ENCODE measurements at places on chromosomes 6 and 20.
A peak's percentile ranks its signal among the peaks of the same experiment; 100 is the strongest.

DNA sequence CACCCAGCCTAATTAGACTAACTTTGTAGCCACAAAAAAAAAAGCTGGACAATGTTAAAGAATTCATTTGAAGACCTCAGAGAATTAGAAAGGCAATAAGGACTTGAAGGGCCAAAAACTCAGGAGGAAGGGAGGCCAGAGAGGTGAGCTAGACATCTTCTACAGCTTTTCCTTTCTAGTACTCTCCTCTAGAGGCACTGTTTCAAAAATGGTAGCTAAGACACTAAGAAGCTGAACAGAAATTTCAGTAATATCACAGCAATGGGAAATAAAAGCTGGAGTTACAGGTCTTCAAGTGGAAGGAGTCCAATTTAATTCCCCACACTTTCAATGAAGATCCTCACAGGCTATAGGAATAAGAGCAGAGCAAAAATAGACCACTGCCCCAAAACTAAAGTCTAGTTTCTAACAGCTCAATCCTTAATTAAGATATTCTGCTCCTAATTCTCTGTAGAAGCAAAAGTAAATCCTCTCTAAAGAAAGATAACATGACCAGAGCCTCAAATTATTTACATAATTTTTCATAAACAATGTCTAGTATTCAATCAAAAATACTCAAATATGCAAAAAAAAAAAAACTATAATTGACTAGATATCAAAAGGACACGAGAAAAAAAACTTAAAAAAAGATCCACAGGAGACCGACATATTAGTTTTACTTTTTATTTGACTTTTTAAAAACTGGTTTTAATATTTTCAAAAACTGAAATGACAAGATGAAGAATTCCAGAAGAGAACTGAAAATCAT is 63.7 kb downstream of the RNGTT start:
- no peak for DNase-seq

DNA sequence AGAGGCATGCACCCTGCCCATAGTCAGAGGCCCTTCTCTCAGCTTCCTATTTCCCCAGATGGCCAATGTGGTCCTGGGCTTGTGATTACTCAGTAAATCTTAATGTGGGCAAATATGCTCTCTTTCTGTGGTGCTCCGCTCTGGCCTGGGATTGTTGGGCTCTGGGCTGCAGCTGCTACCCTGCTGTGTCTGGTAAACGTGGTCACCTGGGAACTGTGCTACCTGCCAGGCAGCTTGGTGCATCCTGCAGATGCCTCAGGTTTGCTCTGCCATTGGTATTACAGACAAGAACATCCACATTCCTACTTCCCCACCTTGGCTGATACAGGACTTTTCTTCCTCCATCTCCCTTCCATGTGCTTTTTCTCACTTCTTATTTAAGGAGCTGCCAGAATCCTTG is 611.5 kb upstream of the IMPG1 start:
- DNase-seq: no peak

DNA sequence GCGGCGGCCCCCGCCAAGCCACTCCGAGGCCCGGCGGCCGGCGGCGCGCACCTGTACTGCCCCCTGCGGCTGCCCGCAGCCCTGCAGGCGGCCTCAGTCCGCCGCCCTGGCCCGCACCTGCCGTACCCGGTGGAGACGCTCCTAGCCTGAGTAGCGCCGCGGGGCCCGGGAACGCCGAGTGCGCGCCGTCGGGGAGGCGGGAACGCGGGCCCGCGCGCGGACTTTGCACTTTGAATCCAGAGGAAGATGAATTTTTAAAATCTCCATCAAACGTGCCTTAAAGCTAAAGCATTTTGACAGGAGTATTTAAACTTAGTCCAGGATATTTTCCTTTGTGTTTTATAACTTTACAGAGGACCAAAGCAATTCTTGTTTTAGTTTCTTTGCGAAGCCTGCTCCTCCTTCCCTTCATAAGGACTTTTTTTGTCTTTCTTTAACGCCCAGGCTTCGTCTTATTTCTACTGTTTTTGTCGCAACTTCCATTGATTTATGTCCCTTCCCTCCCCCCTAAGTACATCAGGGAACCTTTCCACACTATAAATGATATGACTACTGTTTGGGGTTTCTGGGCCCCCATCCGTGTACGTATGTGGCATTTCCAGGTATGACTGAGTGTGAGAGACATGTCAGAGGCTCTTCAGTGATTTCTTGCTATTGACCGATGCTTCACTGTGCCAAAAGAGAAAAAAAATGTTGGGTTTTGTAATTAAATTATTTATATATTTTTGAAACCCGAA is 2.0 kb downstream of the FOXQ1 start:
- peak; percentile 74 for DNase-seq

DNA sequence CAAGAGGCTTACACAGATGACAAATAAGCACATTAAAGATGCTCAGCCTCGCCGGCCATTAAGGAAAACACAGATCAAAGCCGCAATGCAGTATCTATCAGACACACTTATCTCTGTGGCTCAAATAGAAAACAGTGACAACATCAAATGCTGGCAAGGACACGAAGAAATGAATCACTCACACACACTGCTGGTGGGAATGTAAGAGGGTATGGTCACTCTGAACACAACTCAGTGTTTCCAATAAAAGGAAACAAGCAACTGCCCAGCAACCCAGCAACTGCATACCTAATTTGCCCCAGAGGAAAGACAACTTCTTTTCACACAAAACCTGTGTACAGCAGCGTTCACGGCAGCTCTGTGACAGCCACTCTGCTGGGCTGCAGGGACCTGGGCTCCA is 155.8 kb downstream of the WDR27 start:
- DNase-seq: no peak

DNA sequence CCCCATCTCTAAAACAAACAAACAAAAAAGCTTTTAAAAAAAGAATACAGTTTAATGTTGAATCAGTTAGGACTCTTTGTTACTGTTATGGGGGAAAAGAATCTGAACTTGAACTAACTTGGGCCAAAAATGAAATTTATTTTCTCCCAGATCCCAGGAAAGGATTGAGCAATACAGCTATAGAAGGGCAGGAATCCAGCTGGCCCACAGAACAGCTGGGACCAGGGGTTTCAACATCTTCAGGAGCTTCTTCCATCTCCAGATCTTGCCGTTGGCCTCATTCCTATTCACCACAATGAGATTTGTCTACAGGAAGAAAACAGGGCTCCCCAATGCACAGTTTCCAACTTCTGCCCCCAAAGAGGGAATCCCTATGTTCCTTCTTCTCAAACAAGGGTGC is 43.2 kb upstream of the AKAP12 start:
- no peak for DNase-seq

GRCh38 chr6:18454446-18454845 is 67.3 kb downstream of the RNF144B start:
- no peak for DNase-seq

DNA sequence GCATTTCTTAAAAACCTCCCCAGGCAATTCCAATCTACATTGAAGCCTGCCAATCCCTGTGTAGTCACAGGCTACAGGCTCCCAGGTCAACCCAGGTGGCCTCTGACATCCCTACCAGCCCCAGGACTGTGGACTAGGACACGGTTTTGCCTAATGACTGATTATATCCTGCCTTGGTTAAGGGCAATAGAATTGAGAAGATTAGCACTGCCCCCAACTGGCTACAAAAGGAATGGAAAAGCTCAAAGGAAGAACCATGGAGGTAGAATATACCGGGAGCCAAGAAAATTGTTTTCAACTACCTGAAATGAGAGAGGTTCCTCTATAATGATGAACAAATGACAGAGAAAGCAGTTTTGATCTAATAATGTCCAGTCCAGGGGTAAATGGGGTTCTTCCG is 421.1 kb upstream of the AGPAT4 start:
- no peak for DNase-seq

DNA sequence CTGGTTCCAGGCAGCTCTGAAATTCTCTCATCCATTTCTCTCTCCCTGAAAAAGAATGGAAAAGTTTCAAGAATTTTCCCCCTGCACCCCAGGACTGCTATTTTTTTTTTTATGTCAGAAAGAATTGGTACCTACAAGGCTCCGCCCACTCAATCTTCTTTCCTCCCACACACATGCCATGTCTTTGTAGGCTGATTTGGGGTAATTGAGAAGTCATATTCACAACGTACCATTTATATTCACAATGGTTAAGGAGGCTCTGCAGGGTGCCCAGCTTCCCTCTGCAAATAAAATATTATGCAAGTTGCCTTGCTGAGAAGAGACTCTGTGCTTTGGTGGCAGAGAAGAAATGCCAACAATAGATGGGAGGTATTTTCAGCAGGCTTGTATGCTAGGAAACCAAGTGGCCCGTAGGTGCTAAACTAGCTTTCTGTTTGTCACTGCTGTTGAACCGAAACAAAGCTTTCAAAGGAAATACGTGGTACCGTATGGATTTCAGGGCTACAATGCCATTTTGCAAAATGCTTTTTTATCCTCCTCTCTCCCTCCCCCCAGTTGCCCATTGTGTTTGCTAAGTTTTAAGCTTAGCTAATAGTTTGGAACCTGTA is 150.0 kb downstream of the PHACTR1 start:
- no peak for DNase-seq

DNA sequence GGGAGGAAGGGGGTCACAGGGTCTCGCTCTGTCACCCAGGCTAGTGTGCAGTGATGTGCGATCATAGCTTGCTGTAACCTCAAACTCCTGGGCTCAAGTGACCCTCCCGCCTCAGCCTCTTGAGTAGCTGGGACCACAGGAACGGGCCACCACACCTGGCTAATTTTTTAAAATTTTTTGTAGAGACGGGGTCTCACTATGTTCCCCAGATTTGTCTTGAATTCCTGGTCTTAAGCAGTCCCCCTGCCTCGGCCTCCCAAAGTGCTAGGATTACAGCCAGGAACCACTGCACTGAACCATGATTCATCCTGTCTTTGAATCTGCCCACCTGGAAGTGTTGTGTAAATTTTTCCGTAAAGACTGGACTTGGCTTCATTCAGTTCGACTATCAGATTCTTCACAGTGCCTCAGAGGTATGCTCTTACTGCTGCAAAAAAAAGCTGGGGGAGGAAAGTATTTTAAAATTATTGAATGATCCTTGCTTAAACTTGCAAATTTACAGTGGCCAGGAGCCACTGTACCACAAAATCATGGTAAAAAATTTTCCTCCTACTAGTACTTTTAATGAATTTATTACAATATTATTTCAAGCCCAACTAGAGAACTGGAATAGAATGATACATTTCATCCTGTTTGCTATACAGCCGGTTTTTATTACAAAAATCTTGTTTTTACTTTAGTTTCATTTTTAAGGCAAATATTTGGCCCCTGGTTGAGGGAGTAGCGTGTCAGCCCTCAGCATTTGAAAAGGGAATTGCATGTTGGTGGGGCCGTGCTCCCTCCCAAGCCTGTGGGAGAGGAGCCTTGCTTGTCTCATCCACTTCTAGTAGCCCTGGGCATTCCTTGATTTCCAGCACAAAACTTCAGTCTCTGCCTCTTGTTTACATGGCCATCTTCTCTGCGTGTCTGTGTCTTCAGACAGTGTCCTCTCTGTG is 202.5 kb upstream of the SGK1 start:
- DNase-seq: no peak

GRCh38 chr6:157905590-157906342 is 75.9 kb upstream of the SYNJ2 start:
- DNase-seq: no peak

GRCh38 chr6:36127462-36128016 is 2.8 kb upstream of the MAPK13 start:
- DNase-seq: no peak

DNA sequence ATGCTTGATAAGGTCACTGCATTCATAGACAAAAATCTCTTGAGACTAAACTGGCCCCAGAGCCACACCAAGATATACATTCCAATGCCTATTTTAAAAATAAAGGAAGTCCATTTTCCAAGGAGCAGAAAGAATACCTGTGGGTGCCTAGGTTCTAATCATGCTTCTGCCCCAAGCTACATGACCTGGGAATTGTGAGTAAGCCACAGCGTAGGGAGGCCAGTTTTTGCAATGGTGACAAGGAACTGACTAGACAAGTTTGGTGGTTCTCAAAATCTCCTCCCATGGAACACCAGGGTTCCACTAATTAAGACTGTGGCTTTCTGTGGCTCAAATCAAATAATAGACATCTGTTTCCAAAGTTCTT is 83.3 kb downstream of the GMDS start:
- DNase-seq: no peak

DNA sequence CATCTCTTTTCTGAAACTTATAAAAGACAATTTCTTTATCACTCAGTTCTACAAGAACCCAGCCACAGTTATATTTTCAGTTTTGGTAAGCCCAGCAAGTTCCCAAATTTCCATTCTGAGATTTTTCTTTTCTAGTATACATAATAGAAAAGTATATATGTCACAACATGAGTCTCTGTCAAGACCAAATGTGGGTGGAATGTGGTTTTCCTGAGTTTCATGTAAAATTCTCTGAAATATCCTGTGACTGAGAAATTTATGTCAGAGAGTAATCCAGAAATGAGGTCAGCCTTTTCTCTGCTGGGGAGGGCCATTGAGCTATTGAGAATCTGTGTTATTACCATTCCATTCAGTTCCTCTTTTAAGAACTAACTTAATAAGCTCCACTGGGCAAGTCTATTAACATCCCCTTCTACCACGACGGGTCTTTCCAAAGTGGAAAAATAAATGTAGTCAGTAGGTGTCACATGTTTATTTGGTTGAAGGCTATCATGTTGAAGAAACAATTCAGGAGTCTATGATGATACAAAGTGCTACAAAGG is 100.7 kb upstream of the HMGN3 start:
- DNase-seq: no peak

GRCh38 chr20:47406849-47407682 is 50.6 kb upstream of the ZMYND8 start:
- DNase-seq: no peak

GRCh38 chr20:24730750-24731149 is 218.3 kb upstream of the CST7 start:
- no peak for DNase-seq

Measured in nephron progenitor cell (in vitro differentiated cells).